ENCODE measurements at places on chromosomes 5 and 9.

- DNase-seq = no peak
Measured at GRCh38 chr5:16580382-16580781, 36.4 kb downstream of the RETREG1 start.

GRCh38 chr5:179727106-179727505 lies 5.5 kb upstream of the MAML1 start:
- DNase-seq = no peak

DNA sequence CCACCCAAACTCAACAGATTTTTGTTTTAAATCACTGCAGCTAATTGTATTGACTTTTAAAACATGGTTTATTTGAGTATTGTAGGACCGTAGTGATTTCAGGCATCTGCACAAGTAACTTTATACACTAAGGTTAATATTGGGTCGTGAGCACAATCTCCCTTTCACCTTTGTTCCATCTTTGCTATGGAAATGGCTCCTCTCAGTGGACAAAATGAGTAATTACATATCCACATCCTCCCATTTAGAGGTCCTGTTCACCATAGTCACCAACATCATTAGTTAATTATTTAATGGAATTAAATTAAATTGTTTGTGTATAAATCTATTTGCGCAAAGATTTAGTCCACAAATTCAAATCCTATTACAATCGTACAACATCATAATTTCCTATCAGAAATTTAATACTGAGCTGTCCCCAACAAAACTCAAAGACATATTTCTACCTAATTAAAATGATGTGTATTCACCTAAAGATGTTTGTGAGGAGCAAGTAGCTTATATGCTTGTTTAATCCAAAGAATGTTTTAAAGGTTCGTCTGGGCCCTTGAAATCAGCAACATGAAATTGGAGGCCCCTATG lies 173.0 kb upstream of the DAPK1 start:
- DNase-seq = no peak

DNA sequence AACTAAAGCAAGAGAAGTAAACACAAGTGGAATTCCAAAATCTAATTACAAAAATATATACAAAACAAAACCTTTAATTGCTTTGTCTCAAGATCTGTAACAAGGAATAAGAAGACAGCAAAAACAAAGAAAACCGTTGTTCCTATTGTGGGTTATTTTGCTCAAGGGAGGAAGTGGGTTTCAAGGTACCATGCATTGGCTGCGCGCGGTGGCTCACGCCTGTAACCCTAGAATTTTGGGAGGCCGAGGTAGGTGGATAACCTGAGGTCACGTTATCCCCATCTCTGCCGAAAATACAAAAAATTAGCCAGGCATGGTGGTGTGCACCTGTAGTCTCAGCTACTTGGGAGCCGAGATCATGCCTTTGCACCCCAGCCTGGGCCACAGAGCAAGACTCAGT lies 12.1 kb upstream of the IQGAP2 start:
- DNase-seq = no peak

DNA sequence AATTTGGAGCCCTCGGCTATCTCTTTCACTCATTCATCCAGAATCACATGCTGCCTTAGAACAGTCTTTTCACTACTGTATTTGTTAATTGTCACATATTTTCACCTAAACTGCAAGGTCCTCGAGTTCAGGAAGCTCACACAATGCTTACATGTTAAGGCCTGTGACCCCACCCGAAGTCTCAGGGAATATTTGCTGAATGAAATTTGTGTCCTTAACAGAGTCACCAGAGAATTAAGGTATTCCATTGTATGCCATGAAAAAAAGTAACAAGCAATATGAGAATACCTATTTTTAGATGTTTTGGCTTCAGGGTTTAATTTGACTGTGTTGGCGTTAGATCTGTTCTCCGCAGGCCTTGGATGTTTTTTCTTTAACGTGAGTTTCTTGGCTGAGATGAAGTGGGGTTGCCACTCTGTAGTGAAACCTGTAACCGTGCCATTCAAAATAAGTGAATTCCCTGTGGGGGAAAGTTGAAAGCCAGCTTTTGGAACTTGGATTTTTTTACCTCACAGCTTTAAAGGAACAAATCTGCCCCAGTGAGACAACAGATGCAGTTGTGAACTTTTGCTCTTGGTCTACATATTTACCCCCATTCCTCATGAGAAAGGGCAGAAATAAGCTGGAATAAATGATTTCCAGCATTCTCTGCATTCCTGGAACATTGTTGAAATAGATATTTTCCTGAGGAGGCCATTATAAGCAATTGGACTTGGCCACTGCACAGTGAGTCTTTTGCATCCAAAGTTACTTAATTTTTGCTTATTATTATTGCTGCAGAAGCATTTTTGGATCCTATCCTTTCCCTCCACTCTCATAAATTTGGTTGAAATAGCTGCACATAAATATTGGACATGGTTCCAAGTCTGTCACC lies 35.9 kb upstream of the FBP1 start:
- no peak for DNase-seq

- DNase-seq = no peak
Measured at GRCh38 chr9:94999832-95000231, 273.3 kb downstream of the AOPEP start.

GRCh38 chr5:72018143-72018803 lies 89.0 kb upstream of the MAP1B start:
- peak; percentile 44 for DNase-seq

DNA sequence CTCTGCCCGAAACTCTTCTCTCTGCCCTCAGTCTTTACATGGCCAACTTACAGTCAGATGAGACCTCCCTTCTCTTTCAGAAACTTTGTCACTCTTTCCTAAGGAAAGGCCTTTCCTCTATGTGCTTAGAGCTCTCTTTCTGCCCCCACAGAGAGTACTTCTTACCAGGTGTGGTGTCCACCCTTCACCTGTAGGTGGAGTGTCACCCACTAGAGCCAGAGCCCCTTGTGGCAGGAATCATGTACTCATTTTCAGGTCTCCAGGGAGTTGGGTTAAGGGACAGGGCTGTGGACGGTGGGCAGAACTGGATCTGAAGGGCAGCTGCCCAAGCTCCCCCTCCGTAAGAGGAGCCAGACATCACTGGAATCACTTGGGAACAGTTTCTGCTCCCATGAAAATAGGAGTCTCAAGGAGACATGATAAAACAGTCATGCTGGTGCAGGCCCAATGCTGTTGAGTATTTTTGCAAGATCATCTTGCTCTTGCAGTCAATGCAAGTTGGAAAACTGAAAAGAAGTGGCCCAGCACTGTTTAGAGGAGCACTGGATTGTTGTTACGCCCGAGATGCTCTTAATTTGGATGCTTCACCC lies 436.7 kb downstream of the ZSWIM6 start:
- DNase-seq = no peak

- DNase-seq = no peak
Measured at GRCh38 chr5:37710965-37711364, 128.9 kb downstream of the GDNF start.

DNA sequence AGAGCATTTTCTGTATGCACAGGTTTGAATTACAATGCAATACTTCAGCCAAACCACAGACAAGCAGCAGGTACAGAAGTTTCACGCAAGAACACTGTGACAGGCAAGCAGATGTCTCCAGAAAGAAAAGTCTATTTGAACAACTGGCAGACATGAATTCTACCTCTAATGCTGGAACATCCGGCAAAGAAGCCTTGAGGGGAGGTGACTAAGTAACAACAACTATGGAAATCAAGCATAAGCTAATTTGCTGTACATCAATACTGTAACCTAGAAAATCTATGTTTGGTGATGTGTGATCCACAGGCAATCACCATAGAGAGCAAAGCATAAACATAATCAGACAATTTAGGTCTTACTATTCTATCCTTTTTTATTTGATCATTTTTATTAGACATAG lies 65.5 kb downstream of the PLK2 start:
- DNase-seq = no peak

- DNase-seq = no peak
Measured at GRCh38 chr5:82885627-82886389, 191.4 kb downstream of the TMEM167A start.

DNA sequence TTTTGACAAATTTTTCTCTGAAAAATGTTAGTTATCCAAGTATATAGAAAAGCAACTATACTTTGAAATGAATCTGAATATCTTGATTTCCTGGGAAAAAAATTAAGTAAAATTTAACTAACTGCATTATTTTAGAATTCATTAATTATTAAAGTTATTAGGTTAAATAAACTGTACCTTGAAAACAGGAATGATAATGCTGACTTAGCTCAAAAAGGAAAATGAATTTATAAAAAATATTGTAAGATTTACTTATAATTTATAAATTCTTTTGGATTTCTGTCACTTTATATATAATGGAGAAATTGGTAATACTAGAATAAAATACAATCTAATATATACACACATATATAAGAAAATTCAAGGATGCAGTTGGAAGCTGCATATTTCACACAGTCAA lies 36.1 kb upstream of the ACOT12 start:
- DNase-seq = no peak

GRCh38 chr5:57711946-57712345 lies 229.3 kb upstream of the ACTBL2 start:
- no peak for DNase-seq

DNA sequence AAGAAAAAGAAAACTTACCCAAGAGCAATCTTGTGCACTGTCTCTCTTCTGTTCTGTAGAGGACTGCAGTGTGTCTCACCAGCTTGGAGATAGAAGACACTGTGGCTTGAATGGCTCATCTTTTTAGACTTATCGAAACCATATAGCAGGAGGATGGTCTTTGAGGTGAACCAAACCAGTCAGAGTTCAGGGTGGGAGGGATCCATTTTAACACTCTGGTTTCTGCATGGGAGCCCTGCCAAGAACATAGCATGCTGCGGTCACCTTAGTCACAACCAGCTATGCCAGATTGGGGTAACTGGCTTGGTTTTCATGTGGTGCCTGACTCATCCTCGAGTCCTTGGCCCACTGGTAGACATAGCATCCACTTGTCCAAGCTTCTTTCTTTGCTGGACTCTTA lies 135.1 kb downstream of the PAPPA start:
- no peak for DNase-seq

DNA sequence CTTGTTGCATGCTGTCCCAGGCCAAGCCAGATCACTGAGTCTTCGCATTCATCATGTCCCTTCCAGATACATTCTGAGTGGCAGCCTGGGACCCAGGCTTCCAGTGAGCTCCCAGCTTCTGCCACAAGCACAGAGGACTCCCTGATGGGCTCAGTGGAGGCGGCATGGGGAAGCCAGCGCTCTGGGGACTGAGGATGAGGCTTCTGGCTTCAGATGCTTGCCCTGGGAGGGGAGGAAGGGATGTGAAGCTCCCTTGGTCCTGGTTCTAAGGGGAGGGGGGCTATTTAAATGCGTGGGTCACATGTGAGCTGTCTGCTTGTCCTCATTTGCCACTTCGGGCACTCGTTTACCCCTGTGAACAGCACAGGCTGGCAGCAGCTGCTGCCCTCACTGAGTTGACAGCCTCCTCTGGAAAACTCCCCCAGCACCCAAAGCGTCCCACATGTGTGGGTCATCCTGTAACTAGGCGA lies 174.0 kb downstream of the NR3C1 start:
- no peak for DNase-seq

DNA sequence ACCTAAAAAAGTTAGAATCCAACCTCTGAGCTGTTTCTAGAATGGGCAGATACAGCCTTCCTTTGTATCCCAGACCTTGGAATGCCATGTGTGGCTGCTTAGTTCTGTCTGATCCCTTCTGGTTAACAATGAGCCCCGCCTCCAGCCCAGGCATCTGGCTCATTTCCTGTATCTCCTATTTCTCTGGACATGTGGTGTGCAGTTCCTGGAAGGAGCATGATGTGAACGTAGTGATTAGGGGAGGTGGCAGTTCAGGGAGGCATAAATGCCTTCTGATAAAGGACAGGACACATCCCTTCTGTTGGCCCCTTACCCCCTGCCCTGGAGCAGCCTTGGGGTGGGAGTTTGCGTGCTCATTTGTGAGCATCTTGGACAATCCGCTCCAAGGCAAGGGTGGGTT lies 243.0 kb downstream of the ZSWIM6 start:
- no peak for DNase-seq

DNA sequence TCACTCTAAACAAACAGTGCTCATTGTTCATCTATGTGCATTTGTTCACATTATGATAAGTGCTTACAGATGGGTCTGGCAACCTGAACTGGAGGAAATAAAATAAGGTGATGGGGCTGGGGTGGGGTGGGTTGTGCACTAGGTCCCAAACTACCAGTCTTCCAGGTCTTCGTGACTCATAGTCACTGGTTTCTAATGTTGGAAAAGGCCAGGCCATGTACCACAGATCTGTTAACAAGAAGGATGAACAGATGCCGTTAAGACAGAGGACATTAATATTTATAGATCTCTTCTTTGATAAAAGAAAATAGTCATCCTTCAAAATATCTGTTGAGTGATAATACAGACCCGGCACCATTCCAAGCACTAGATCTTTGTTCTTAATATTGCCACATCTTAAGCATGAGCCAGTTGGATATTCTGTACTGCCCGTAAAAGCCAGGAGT lies 71.4 kb upstream of the STARD4 start:
- no peak for DNase-seq

GRCh38 chr9:89179895-89180734 lies 1.5 kb upstream of the SHC3 start:
- DNase-seq = peak; percentile 59

DNA sequence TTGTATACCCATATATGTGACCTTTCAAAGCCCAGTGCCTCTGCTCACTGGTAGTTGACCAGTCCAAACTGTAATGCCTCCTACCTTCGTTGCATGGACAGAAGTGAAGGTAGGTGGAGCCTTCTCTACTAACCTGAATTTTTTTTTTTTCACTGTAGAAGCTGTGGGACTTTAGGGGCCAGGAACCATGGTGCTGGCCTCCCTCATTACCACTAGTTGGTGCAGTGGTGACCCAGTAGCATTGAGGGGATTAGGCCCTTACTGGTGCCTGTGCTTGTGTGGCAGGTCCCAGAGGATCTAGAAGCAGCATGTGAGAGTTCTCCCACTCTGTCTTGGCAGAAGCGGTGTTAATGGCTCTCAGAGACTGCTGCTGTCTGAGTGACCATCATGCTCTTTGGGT lies 2.3 kb downstream of the RALGPS1 start:
- DNase-seq = no peak

GRCh38 chr5:119190470-119191095 lies 119.7 kb downstream of the DMXL1 start:
- no peak for DNase-seq

DNA sequence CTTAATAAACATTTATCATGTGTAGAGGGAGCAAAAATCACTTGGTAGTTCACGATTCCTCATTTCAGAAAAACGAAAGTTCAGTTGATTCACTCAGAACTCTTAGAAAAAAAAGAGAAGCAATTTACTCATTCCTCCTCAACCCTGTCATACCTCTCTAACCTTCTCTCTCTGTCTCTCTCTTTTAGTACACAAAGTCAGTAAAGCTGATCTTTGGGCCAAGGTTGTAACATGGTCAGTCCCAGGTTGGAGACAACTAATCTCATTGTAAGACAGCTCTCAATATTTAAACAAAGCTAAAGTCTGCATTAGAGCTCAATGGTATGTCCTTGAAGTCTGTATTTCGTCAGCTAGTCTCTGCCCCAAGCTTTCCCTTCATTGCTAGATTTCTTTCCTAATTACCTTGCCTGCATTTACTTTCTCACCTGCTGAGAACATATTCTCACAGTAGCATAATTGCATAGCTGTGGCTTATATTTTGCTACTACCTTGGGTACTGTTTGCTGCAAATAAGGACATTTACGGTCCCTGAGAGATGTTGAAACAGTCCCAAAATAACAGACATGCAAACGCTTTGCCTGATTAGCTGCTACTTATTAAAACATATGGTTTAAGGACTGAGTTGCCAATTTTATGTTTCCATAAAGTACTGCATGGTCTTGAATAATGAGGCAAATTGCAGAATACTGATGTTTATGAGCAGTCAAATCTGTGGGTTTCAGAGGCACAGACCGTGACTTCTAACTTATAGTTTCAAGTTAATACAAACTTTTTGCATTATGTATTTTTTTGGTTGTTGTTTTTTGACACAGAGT lies 138.3 kb downstream of the GPBP1 start:
- no peak for DNase-seq
